ENCODE measurements at places on chromosomes 11 and 22.

GRCh38 chr11:86681483-86681756, 9.0 kb upstream of the ME3 start:
- DNase-seq = no peak

DNA sequence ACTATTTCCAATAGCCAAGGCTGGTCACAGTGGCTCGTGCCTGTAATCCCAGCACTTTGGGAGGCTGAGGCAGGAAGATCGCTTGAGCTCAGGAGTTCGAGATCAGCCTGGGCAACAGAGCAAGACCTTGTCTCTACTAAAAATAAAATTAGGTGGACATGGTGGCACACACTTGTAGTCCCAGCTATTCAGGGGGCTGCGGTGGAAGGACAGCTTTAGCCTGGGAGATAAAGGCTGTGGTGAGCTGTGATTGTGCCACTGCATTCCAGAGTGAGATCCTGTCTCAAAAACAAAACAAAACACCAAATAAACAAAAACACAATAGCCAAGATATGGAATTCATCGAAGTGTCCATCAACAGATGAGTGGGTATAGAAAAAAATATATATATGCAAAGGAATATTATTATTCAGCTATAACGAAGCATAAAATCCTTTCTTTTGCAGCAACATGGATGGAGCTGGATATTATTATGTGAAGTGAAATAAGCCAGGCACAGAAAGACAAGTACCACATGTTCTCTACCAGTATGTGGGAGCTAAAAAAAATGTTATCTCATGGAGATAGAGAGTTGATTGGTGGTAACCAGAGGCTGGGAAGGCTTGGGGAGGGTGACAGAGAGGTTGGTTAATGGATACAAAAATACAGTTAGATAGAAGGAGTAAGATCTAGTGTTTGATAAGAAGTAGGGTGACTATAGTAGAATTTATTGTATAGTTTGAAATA, 22.6 kb upstream of the DLAT start:
- no peak for DNase-seq

DNA sequence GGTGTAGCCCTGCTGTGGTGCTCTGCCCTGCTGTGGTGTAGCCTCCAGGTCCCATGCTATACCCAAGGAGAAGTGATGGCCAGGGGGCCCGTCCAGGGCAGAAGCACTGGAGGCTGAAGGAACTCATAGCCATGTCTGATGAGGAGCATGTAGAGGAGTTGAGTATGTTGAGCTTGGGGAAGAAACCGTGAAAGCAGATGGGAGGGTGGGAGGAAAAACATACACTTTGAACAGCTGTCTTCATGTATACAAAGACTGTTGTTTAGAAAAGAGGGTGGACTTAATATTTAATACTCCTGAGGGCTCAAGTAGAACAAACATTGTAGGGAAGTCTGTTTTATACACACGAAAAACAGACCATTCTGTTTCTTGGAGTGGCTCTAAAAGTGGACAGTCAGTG, 26.6 kb upstream of the TTC12 start:
- DNase-seq = no peak

GRCh38 chr11:78893996-78894395, 319.3 kb upstream of the NARS2 start:
- DNase-seq = no peak

GRCh38 chr11:74749965-74750296, 1.3 kb downstream of the RNF169 start:
- no peak for DNase-seq

- DNase-seq = no peak
Measured at GRCh38 chr22:48640890-48641841, 1186.5 kb downstream of the BRD1 start.

DNA sequence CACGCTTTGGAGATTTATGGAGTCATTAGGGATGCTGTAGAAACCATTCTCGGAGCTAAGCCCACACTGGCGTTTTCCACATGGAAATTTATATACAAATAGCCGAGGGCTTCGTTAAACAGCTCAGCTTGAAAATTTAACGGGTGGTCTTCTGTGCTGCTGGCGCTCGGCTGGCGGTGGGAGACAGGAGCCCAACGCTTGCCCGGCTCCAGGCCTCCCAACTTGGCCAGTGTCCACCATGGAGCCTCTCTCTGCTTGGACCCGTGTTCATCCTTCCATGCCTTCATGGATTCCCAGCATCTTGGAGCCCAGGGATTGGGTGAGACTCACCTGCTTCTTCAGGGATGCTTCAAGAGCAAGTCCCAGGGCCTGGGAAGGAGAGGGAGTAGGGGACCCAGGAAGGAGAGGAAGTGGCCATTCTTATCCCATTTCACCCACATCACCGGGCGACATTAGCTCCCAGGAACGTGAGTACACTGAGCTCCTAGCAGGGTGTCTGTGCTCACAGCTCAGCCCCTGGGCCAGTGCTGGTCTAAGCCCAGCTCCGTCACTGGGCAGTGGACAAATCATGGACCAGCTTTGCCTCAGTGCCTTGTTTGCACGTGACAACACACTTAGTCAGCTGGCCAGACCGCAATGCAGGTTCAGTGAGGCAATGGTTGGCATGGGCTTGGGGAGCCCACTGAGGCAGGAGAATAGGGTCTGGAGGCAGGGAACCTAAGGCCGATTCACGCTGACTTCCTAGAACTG, 944.3 kb downstream of the BRD1 start:
- DNase-seq = no peak

DNA sequence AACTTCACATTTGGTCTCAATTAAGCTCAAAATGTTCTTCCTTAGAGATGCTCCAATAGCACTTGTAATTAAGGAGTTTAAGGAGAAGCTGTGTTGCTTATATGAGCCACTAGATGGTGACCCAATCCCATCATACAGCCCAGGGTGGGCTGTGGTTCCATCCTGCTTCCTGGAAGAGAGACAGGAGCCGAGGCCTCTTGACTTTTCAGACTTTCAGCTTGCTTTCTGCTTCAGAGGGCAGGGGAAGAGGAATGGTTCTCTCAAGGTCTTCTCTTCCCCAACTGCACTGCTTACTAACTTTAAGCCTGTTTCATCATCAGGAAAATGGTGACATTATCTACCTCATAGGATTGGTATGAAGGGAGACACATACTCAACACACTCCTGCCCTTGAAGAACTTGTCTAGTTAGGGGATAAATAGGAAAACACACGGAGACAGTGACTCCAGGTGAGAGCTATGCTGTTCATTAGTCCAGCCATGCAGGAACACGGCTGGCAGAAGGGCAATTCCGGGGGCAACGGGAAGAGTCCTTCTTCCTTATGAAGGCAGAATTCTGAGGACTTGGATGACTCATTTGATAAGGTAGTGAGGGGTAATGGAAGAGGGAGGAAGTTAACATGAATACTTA, 20.1 kb downstream of the TMEM218 start:
- no peak for DNase-seq

DNA sequence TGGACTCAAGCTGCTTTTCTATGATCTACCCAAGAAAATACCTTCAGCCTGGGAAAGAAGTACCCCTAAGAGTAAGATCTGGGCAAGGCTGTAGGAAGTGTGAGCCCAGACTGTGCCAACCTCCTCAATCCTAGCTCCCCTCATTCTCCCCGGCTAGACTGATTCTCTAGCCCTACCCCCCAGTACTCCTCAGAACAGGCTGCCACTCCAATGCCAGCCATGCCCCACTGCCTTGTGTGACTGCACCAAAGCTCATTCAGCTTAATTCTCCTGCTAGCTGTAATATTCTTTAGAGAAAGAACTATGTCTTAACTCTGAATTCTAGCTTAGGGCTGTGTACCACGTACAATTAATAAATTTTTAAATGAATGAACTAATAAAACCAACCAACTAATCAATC, 92.6 kb upstream of the AKIP1 start:
- no peak for DNase-seq

- no peak for DNase-seq
Measured at GRCh38 chr11:27460158-27460978, 12.2 kb downstream of the LGR4 start.

GRCh38 chr22:33327348-33327860, 269.2 kb upstream of the SYN3 start:
- no peak for DNase-seq

DNA sequence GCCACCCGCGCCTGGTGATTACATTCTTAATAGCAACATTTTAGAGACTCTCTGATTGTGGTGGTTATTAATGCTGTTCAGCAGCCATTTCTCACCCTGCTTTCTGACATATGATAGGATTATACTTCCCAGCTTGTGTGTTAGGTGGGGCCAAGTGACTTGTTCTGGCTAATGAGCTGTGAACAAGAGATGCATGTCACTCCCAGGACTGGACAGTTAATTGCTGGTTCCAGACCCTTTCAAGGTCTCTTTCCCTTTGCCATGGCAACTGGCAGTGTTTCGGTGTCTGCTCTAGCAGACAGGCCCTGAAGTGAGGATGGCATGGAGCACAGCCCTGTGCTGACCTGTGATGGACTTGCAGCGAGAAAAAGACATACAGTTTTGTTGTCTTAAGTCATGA, 8.9 kb upstream of the PTPRJ start:
- DNase-seq = no peak

GRCh38 chr22:50272044-50272802, 2.0 kb upstream of the MAPK11 start:
- no peak for DNase-seq

GRCh38 chr11:292211-293121, 3.5 kb downstream of the PGGHG start:
- no peak for DNase-seq

GRCh38 chr22:24088816-24089215, 77.7 kb downstream of the CABIN1 start:
- no peak for DNase-seq

- no peak for DNase-seq
Measured at GRCh38 chr11:111395081-111395480, 16.0 kb upstream of the POU2AF1 start.

DNA sequence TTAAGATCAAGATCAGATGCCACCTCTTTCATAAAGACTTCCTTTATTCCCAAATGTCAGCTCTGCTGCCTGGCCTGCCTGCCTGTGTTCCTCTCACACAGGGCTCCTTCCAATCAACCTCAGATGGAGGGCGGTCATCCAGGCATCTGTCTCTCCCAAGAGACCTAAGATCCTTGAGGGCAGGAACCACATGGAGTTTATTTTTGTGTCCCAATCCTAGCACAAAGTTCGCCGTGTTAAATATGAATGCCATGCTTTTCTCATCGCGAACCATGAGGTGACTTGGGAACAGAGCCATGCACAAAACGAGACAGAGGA, 72.7 kb upstream of the ARFGAP3 start:
- DNase-seq = no peak

GRCh38 chr22:44047891-44048301, 23.8 kb downstream of the PARVB start:
- no peak for DNase-seq

DNA sequence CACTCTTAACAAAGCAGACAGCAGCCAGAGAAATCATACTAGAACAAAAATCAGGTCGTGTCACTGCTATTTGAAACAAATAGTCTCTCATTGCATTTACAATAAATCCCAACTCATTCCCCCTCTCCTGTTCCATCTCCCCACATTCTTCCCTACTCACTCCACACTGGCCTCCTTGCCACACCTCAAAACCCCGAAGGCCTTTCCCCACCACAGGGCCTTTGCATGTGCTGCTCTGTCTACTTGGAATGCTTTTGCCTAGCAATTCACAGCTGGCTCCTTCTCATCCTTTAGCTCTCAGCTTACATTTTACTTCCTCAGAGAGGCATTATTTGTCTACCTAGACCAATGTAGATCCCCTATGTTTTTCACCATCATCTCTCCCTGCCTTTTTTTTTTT, 6.3 kb upstream of the THOC5 start:
- no peak for DNase-seq

GRCh38 chr11:41578421-41579051, 119.1 kb upstream of the LRRC4C start:
- no peak for DNase-seq

DNA sequence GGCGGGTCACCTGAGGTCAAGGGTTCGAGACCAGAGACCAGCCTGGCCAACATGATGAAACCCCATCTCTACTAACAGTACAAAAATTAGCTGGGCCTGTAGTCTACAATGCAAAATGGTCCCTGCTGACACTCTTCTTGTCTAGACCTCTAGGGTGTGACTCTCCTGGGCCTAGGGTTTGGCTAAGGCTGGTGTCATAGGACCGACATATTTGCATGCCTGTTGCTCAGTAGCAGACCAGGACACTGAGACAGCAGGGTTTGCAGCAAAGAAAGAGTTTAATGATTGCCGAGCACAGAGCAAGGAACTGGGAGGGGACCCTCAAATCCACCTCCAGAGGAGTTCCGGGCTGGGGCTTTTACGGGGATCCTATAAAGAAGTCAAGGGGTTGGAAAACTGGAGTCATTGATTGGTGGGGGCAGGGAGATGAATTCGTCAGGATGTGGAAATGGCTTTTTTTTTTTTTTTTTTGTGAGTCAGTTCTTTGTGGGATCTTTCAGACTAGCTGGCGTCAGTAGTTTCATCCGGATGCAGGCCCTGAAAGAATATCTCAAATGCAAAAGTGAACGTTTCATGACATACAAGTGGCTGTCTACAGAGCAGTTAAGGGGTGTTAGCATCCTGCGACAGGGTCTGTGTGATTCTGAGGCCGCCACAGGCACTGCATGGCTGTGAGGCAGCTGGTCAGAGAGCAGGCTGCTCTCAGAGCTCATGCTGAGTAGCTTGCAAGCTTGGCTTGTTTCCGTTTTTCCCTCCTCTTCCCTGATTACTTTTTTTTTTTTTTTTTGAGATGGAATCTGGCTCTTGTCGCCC, 27.2 kb upstream of the A4GALT start:
- DNase-seq = no peak

GRCh38 chr22:48943567-48944432, 883.9 kb downstream of the BRD1 start:
- DNase-seq = peak; percentile 59

DNA sequence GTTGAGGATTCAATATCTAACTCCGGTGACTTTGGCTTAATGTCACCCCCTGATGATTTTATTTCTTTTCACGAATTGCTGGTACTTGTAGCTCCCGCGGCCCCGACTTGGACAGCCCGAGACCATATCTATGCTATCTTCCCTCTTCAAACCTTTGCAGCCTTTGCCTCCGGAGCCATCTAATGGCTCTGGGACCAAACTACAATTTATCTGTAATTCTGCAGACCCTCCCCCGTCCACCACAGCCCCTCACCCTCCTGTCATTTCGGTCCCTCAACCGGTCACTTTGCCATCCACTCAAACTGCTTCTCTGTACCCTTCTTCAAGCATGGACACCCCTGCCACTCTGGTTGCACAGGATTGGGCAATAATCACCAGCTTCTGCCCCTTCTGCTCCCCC, 25.7 kb upstream of the ALDH3B2 start:
- DNase-seq = no peak

DNA sequence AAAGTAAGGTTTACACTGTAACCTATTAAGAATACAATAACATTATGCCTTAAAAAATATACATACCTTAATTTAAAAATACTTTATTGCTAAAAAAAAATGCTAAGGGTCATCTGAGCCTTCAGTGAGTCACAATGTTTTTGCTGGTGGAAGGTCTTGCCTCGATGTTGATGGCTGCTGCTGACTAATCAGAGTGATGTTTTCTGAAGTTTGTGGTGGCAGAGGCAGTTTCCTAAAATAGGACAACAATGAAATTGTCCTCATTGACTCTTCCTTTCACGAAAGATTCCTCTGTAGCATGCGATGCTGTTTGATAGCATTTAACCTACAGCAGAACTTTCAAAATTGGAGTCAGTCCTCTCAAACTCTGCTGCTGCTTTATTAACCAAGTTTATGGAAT, 97.6 kb downstream of the FAT3 start:
- no peak for DNase-seq

GRCh38 chr11:129067454-129067853, 124.7 kb downstream of the ARHGAP32 start:
- DNase-seq = no peak

Measured in dorsolateral prefrontal cortex (tissue), 122 donors.